Thoracic aorta (tissue), 2 donors: ENCODE measurements at places on chromosomes 7 and 10.

GRCh38 chr10:7561216-7561893 lies 105.4 kb downstream of the ITIH5 start:
- peaks cover 18% of the 10 kb centered on the region for H3K4me1 ChIP-seq
- peak overlapping the region; percentile 66 for H3K27ac ChIP-seq
- DNase-seq = no peak
- no peaks in the 10 kb centered on the region for H3K36me3 ChIP-seq
- H3K27me3 ChIP-seq = no peaks in the 10 kb centered on the region
- H3K4me3 ChIP-seq = peak overlapping the region; percentile 61

DNA sequence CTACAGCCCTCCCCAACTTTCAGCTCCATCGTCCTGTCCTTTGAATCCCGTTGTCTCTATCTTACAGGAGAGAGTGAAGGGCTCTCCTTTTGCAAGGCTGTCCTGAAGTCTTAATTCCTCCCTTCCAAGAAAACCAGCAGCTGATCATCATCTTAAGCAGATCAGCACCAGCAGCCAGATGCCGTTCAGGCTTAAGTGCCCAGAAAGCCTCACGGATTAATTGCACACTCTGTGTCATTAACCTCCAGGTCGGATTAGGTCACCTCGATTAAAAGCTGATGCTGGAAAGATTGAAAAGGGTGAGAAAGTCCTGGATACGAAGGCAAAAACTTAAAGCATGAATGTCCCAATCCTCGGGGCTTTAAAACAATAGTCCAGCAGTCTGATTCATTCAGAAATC lies 24.8 kb upstream of the ADARB2 start:
- H3K27ac ChIP-seq = no peak overlapping the region
- no peak overlapping the region for H3K4me3 ChIP-seq
- no peaks in the 10 kb centered on the region for H3K36me3 ChIP-seq
- H3K4me1 ChIP-seq = no peaks in the 10 kb centered on the region

DNA sequence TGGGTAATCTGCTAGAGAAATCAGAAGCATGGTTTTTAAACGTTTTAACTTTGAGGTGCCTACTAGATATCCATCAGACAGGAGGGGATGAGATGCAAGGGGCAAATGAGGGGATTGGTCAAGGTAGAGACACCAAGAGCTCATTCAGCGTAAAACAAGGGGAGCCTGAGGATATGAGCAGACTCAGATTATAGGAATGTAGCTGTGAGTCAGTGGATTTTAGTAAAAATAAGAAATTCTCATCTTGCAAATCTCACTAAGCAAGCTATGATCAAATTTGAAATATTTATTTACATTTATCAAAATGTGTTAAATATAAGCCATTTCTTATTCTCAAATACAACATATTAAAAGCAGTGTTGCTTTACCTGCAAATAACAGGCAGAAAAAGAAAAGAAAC lies 21.4 kb upstream of the TFEC start:
- H3K36me3 ChIP-seq = no peaks in the 10 kb centered on the region
- no peak for DNase-seq
- no peak overlapping the region for H3K27ac ChIP-seq
- no peaks in the 10 kb centered on the region for H3K4me1 ChIP-seq

- no peak overlapping the region for H3K27ac ChIP-seq
- H3K4me3 ChIP-seq = no peak overlapping the region
- no peak for DNase-seq
- no peaks in the 10 kb centered on the region for H3K27me3 ChIP-seq
- H3K36me3 ChIP-seq = no peaks in the 10 kb centered on the region
These were observed 233.1 kb upstream of the FERD3L start for GRCh38 chr7:19378345-19378714.

GRCh38 chr10:129846991-129847391 lies 117.1 kb downstream of the EBF3 start:
- DNase-seq = no peak
- no peaks in the 10 kb centered on the region for H3K4me1 ChIP-seq
- H3K27ac ChIP-seq = no peak overlapping the region
- no peaks in the 10 kb centered on the region for H3K36me3 ChIP-seq

DNA sequence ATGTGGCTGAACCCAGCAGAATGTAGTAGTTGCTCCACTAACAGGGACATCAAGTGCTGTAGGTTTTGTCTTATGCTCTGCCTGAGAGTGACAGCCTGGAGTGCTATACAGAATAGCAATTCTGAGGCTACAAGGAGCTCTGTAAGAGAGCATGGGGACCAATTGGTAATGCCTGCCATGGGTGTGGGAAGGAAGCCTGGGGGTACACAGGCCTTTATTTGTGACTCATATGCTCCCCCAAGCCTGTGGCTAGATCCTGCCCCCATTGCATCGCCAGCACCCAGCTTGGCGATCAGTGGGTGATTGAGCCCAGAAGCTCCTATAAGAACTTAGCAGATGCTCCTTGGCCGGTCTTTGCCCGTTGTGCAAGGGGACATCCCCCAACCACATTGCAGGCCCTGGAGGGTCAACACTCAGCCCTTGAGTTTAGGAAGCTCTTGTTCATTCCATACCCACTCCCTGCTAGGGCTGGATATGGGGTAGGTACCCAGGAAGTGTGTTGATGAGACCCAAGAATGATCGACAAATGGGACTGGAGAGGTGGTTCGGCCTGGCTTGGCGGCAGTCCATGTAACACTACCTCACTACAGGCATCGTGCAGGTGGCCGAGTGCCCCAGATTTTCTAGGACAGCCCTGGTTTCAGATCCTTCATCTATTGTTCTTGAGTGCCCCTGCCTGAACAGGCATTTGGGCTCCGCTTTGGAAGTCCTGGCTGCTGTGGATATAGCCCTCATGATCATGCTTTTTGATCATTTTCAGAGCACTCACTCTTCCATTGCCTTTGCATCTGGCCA lies 37.7 kb downstream of the ZMIZ1 start:
- peaks cover 30% of the 10 kb centered on the region for H3K4me1 ChIP-seq
- no peaks in the 10 kb centered on the region for H3K27me3 ChIP-seq
- H3K27ac ChIP-seq = no peak overlapping the region
- DNase-seq = no peak

- H3K27ac ChIP-seq = no peak overlapping the region
- no peak for DNase-seq
- H3K27me3 ChIP-seq = no peaks in the 10 kb centered on the region
- no peaks in the 10 kb centered on the region for H3K4me1 ChIP-seq
- H3K4me3 ChIP-seq = no peak overlapping the region
- H3K36me3 ChIP-seq = no peaks in the 10 kb centered on the region
These were observed 50.4 kb upstream of the FAM3C start for GRCh38 chr7:121446526-121446925.

DNA sequence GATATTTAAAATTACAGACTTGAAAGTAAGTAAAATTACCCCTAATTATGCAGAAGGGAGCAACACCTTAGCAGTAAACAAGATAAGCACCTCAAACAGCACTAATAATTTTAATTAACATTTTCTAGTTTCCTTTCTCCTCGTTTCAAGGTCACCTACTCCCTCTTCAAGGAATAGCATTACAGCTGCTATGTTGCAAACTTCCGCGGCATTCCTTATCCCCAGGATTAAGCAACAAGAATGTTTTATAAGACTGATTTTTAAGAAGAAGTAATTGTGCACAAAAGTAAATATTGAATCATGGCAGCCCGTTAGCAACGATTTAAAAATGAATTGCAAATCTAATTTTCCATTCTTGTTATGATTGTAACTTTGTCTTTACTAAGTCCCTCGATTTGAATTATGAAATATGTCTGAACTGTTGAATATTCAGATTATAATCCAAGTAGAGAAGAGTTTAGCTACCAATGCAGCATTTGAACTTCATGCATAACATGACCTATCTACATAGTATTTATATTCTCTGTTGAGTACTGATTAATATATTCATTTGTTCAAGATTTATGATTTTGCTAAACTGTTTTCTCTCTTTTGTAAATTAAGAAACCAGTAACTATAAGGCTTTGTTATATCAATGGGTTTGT lies 593.5 kb upstream of the MGMT start:
- H3K36me3 ChIP-seq = no peaks in the 10 kb centered on the region
- no peak for DNase-seq
- H3K4me1 ChIP-seq = no peaks in the 10 kb centered on the region
- H3K27ac ChIP-seq = no peak overlapping the region

DNA sequence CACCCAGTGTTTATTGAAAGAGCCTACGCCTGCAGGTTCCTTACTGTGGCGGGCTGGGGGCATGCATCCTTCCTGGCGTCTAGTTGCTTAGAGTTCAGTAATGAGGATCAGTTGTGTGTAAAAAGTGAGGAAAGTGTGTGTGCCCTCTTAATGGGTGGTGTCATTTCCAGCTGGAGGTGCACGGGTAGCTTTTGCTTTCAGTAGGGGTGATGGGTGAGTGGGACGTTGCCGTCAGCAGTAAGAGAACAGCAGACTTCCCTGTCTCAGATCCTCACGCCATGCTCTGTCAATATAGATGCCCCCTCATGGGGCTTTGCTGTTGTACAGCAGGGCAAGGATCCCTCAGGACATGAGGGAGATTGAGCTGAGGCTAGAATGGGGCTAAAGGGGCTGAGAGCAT lies 352.6 kb upstream of the GALNT17 start:
- H3K27ac ChIP-seq = no peak overlapping the region
- peaks cover 39% of the 10 kb centered on the region for H3K36me3 ChIP-seq
- H3K27me3 ChIP-seq = no peaks in the 10 kb centered on the region
- no peak overlapping the region for H3K4me3 ChIP-seq
- no peak for DNase-seq

GRCh38 chr7:118028226-118028625 lies 155.0 kb upstream of the CTTNBP2 start:
- H3K27ac ChIP-seq = no peak overlapping the region
- no peak overlapping the region for H3K4me3 ChIP-seq
- H3K36me3 ChIP-seq = no peaks in the 10 kb centered on the region
- H3K4me1 ChIP-seq = no peaks in the 10 kb centered on the region
- no peaks in the 10 kb centered on the region for H3K27me3 ChIP-seq

DNA sequence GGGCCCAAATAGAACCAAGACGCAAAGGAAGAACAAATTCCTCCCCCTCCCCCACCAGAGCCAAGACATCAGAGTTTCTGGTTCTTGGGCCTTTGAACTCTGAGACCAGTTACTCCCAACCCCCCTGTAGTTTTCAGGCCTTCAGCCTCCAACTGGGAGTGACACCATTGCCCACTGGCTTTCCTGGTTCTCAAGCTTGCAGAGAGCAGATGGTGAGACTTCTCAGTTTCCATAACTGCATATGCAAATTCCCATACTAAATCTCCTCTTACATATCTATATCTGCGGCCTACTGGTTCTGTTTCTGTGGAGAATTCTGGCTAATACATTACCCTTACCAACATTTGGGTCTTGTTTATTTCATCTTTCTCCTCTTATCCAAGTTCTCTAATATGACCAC lies 762.9 kb downstream of the GRM8 start:
- no peaks in the 10 kb centered on the region for H3K4me1 ChIP-seq
- no peaks in the 10 kb centered on the region for H3K36me3 ChIP-seq
- no peak overlapping the region for H3K27ac ChIP-seq
